Prostate gland (tissue), 2 donors: ENCODE measurements at places on chromosomes 12 and 14.

DNA sequence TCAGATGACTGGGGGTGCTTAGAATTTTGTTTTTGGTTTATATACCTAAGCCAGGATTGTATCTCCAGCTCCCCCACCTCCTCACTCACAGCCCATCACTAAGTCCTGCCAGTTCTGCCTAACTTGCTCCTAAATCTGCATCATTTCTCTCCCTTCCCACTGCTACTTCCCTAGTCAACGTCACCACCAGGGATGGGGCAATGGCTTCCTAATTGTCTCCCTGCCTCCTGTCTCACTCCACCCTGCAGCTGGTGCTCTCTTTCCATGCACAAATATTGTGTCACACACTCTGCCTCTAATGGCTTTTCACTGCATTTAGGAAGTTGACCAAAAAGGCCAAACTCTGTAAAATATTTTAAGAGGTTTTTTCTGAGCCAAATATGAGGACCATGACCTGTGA, 11.5 kb downstream of the OAS2 start:
- H3K4me1 ChIP-seq = no peaks in the 10 kb centered on the region
- no peak overlapping the region for H3K27ac ChIP-seq
- no peaks in the 10 kb centered on the region for H3K27me3 ChIP-seq

GRCh38 chr12:17334784-17335183, 728.8 kb upstream of the LMO3 start:
- no peak for DNase-seq
- no peaks in the 10 kb centered on the region for H3K27me3 ChIP-seq
- no peaks in the 10 kb centered on the region for H3K4me1 ChIP-seq
- H3K27ac ChIP-seq = no peak overlapping the region
- no peak overlapping the region for H3K4me3 ChIP-seq

- H3K27me3 ChIP-seq = no peaks in the 10 kb centered on the region
- H3K36me3 ChIP-seq = no peaks in the 10 kb centered on the region
- no peak overlapping the region for H3K4me3 ChIP-seq
- DNase-seq = no peak
- no peak overlapping the region for H3K27ac ChIP-seq
Observed at GRCh38 chr12:129208566-129208965, 355.3 kb downstream of the GLT1D1 start.

DNA sequence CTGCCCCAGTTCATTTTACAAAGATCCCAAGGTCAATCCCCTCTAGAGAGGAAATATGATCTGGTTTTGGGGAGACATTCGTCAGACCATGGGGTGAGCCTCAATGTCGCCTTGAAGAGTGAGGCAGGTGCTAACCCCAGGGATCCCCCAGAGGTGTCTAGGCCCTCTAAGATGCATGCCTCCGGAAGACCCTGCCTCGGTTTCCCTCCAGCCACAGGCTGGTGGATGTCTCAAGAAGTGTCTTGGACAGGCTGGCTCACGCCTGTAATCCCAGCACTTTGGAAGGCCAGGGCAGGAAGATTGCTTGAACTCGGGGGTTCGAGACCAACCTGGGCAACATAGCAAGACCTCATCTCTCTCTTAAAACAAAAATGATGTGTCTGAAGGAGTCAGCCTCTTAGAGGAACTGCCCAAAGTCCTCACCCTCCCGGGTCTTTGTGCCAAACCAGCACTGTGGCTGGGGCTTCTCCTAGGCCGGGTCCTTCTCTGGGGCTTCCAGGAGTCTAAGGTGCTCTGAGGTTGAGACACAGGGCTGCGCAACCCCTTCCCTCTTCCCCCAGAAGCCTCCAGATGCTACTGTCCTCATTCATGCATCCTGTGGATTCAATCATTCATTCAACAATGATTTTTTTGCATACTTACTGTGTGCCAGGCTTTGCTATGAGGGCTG, 24.7 kb upstream of the BEGAIN start:
- no peaks in the 10 kb centered on the region for H3K4me1 ChIP-seq
- H3K4me3 ChIP-seq = no peak overlapping the region
- H3K36me3 ChIP-seq = no peaks in the 10 kb centered on the region

DNA sequence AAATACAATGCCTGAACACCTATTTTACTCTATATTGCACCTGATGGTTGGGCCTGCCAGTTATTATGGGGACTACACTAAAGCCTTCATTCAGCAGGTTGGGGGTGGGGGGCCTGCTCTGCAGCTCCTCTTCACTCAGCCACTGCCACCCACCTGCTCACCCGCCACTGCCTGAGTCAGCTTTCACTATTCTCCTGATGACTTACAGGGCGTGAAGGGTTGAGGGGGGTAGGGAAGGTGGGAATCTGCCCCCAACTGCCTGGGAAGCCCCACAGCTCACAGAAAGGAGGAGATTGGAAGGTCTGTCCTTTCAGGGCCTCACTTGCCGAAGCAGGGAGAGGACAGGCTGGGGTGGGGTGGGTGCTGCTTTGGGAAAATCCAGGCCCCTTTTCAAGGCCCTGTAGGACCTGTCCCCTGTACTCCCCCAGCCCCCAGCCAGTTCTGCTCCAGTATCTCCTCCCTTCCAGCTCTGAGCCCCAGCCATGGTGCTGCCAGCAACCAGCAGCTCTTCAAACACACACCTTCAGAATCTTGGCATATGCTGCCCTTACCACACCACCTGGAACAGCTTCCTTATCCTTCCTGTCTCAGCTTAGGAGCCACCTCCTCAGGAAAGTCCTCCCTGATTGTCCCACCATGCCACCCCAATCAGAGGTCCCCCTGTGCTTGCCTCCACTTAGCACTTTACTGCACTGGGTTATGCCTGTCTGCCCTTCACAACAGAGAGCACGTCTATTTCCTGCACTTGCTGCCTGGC, 33.1 kb downstream of the IRF2BPL start:
- no peaks in the 10 kb centered on the region for H3K27me3 ChIP-seq
- no peak overlapping the region for H3K27ac ChIP-seq
- H3K4me3 ChIP-seq = no peak overlapping the region
- no peak for DNase-seq
- no peaks in the 10 kb centered on the region for H3K36me3 ChIP-seq

DNA sequence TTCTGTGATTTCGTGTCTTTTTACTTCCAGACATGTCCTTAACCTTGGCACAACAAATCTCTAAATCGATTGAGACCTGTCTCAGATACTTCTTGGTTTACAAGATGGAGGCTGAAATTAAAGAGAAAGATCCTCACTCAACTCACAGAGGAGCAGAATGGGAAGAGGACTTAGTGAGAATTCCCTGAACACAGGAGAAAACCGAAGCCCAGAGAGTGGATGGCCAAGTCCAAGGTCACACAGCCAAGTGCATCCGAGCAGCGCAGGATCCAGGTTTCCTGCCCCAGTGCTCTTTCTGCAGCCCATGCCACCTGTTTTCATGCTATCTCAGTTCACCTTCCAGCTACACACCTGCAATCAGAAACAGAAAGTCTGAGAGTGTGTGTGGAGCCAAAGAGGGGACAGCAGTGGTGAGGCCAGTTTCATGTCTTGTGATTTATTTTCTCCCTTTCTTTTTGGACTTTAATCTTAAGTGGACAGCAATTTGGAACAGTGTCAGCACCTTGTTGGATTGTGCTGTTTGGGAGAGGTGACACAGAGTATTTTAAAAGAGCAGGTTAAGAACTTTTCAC, 22.9 kb upstream of the TCL1B start:
- no peak for DNase-seq
- H3K27ac ChIP-seq = no peak overlapping the region
- H3K27me3 ChIP-seq = peaks cover 4% of the 10 kb centered on the region
- H3K4me1 ChIP-seq = no peaks in the 10 kb centered on the region

DNA sequence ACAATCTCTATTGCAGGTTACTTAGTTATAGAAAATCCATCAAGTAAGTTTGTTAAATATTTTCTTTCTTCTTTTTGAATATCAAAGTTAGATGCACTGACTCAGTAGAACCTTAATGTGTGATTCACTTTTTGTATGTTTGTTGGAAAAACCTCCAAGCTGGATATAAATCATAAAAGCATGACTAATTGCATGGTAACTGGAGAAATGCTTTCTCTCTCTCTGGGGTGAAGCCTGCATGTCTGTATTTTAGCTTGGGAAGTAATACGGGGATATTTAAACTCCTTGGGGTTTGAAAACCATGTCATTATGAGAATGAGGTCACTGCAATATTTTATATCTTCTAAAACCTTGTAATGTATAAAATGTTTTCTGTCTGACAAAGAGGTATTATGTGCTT, 58.6 kb upstream of the MYF6 start:
- no peak for DNase-seq
- H3K4me1 ChIP-seq = no peaks in the 10 kb centered on the region
- H3K36me3 ChIP-seq = no peaks in the 10 kb centered on the region
- no peak overlapping the region for H3K4me3 ChIP-seq
- no peak overlapping the region for H3K27ac ChIP-seq

- no peaks in the 10 kb centered on the region for H3K4me1 ChIP-seq
- no peaks in the 10 kb centered on the region for H3K36me3 ChIP-seq
- H3K27ac ChIP-seq = no peak overlapping the region
- no peak for DNase-seq
- no peak overlapping the region for H3K4me3 ChIP-seq
Observed at GRCh38 chr14:69749956-69750355, 17.0 kb upstream of the SRSF5 start.

DNA sequence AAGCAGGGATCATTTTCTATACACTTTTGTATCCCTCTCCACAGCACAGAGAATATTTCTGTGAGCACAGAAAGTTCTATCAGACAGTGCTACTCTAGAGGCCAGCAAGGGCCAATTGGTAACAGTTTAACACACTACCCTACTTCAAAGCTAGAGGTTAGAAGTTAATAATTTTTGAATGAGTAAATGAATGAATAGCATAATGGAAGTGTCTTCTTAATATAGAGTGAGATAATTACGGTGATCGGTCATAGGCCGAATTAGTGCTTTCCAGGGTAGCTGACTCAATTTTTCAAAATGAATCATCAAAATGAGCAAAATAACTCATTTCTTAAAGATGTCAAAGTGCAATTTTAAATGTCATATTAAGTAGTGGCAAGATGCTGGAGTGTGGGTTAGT, 67.0 kb upstream of the CCDC198 start:
- no peak overlapping the region for H3K27ac ChIP-seq
- no peaks in the 10 kb centered on the region for H3K36me3 ChIP-seq
- no peaks in the 10 kb centered on the region for H3K4me1 ChIP-seq
- H3K27me3 ChIP-seq = no peaks in the 10 kb centered on the region
- no peak overlapping the region for H3K4me3 ChIP-seq
- DNase-seq = no peak

DNA sequence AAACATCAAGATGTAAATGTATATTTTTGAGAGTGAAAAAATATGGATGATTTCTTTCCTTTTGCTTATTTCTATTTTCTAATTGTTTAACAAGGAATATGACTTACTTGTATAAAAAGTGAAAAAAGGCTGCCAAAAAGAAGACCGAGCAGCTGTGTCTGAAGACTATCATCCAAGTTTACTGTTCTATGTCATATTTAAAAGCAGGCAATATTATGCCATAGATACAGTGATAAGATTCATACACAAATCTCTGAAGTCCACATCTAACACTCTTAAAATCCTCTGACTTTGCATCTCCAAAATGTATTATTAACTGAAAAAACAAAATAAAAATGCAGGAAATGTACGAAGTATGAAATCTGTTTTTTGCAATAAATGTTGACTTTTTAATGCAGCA, 109.1 kb downstream of the SEC23A start:
- no peaks in the 10 kb centered on the region for H3K36me3 ChIP-seq
- H3K27ac ChIP-seq = no peak overlapping the region
- DNase-seq = no peak

DNA sequence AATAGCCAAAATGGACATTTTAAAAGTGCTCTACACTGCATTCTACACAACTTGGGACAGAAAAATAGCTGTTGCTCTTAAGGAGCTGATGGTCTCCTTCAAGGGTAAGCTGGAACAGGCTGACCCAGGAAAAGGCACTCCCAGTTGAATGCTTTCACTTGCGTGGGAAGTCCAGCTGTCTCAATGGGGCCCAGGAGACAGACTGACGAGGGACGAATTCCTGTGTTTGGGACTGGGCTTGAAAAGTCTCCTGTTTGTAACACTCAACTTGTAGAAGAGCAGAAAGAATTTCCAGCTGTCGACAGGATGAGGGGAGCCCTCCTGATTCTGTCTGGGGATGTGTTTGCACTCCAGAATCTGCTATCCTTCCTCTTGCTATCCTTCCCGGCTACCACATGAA, 180.8 kb downstream of the ZFP36L1 start:
- no peak for DNase-seq
- peaks cover 19% of the 10 kb centered on the region for H3K4me1 ChIP-seq
- no peaks in the 10 kb centered on the region for H3K36me3 ChIP-seq
- no peak overlapping the region for H3K4me3 ChIP-seq

DNA sequence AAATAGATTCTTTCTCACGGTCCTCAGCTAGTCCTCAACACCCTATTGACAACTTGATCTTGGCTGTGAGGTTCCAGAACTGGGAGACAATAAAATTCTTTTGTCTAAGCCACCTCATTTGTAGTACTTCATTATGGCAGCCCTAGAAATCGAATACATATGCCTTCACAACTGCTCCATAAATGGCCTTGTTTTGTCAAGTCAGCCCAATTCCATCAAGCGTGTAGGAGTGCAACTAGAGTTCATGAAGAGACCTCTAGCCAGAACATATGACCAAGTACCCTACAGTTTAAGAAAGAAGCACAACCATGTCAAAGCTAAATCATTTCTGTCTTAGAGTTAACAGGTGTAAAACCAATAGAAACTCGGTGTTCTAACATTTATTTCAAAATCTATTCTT, 45.0 kb upstream of the PLEKHA5 start:
- H3K27ac ChIP-seq = no peak overlapping the region
- no peak for DNase-seq
- H3K27me3 ChIP-seq = no peaks in the 10 kb centered on the region
- no peaks in the 10 kb centered on the region for H3K4me1 ChIP-seq

DNA sequence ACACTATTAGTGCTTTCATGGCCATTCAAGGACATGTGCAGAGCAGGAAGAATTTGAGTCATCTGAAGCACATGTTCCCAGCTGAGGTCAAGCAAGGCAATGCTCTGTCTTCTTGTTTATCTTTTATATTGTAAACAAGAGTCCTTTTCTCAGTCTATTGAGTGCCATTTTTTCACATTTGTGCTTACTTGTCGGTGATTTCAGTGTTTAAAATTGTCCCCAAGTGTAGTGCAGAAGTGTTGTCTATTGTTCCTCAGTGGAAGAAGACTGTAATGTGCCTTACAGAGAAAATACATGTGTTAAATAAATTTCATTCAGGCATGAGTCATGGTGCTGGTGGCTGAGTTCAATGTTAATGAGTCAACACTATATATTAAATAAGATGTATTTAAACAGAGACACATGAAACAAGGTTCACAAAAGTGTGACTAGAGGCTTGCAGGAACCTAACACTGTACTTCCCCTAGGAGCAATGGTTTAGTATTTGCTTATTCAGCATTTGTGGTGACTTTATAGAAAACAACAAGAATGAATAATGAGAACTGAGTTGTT, 391.1 kb downstream of the LRIG3 start:
- no peaks in the 10 kb centered on the region for H3K36me3 ChIP-seq
- H3K4me1 ChIP-seq = no peaks in the 10 kb centered on the region
- DNase-seq = no peak
- H3K27me3 ChIP-seq = no peaks in the 10 kb centered on the region
- no peak overlapping the region for H3K4me3 ChIP-seq
